Left ventricle myocardium inferior (tissue), 1 donor: ENCODE measurements at places on chromosomes 12 and 14.

- peak; percentile 64 for DNase-seq
These were observed 2.0 kb upstream of the TNFAIP2 start for GRCh38 chr14:103121121-103121845.

DNA sequence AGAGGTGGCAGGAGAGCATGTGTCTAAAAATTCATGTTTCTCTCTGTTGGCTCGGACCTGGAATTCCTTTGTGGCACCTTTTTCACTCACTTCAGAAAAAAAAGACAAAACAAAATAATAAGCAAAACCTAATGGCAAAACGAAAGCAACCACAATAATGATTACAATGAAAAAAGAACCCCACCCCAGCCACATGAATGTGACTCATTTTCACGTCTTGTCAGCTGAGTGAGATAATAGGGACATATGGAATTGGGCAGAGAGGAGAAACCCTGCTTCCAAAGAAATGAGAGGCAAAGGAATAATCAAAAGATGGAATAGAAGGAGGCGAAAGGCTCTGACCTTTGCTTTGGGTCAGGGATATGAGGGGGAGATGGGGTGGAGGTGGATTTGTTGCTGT, 143.4 kb downstream of the SLC8A3 start:
- DNase-seq = no peak

DNA sequence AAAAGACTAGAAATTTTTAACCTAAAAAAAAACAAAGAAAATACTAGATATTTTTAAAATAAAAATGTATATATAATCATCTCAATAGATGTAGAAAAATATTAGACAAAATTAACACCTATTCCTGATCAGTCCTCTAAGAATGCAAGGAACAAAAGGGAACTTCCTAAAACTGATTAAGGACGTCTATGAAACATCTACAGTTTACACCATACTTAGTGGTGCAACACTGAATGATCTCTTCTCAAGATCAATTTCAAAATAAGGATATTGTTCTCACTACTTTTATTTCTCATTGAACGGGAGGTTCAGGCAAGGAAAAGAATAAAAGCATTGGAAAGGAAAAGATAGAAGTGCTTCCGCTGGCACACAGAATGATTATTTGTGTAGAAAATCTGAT, 16.0 kb downstream of the OLR1 start:
- DNase-seq = no peak

DNA sequence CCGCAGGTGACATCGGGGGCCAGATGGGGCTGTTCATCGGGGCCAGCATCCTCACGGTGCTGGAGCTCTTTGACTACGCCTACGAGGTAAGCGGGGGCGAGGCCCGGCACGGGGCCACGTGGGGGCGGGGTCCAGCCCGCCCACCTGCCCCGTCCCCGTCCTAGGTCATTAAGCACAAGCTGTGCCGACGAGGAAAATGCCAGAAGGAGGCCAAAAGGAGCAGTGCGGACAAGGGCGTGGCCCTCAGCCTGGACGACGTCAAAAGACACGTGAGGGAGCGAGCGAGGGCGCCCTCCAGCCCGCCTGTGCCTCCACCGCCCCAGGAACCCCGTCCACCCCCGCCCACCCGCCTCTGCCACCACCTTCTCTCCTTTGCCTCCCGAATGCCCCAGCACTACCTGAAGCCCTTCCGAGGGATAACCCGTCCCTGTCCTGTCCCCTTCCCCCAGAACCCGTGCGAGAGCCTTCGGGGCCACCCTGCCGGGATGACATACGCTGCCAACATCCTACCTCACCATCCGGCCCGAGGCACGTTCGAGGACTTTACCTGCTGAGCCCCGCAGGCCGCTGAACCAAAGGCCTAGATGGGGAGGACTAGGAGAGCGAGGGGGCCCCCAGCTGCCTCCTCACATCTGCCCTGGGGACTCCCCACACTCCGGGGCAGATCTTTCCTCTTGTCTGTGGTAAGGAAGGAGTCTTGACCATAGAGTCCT, 3.9 kb upstream of the SMARCD1 start:
- no peak for DNase-seq

- no peak for DNase-seq
These were observed 1.6 kb downstream of the ARHGEF25 start for GRCh38 chr12:57612711-57613426.

GRCh38 chr12:132282950-132283771, 46.2 kb downstream of the GALNT9 start:
- DNase-seq = no peak

- DNase-seq = no peak
These were observed 448.6 kb downstream of the RAD51B start for GRCh38 chr14:68268197-68268596.

- DNase-seq = no peak
These were observed 43.5 kb downstream of the CNTN1 start for GRCh38 chr12:40735551-40736230.
